ENCODE measurements at places on chromosomes 5 and 9. TPM values are rescaled to one million over a fixed set of nuclear protein-coding genes. Genes with fewer than 3 reads are reported as not detected.

GRCh38 chr9:28781481-28781880 is 1208.2 kb upstream of the C9orf72 start:
- no peak for DNase-seq

Gene FREM1
- total RNA-seq = 1.1 TPM

Gene CATSPER3
- total RNA-seq = 0.58 TPM

GRCh38 chr5:96447949-96448348 is 14.9 kb upstream of the PCSK1 start:
- no peak for DNase-seq

DNA sequence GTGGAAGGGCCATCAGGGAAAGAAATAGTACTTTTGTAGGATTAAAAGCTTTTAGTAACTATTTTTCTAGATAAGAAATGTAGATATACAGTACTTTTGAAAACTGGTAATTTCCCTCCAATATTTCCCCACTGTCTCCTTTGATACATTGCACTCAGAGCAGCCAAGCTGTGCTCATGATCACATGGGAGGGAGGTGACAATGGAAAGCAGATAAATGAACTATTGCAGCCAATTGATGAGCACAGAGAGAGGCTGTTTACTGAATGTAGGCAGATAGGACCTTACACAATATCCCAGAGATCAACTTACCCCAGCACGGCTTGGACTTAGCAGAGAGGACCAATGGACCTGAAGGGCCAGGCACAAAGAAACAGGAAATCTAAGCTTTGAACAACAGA is 178.0 kb upstream of the NREP start:
- no peak for DNase-seq

Gene HNRNPH1
- total RNA-seq = 201 TPM

- no peak for DNase-seq
Measured at GRCh38 chr5:131258733-131259132, 5.1 kb upstream of the CDC42SE2 start.

Gene PDLIM7
- total RNA-seq = 124 TPM

DNA sequence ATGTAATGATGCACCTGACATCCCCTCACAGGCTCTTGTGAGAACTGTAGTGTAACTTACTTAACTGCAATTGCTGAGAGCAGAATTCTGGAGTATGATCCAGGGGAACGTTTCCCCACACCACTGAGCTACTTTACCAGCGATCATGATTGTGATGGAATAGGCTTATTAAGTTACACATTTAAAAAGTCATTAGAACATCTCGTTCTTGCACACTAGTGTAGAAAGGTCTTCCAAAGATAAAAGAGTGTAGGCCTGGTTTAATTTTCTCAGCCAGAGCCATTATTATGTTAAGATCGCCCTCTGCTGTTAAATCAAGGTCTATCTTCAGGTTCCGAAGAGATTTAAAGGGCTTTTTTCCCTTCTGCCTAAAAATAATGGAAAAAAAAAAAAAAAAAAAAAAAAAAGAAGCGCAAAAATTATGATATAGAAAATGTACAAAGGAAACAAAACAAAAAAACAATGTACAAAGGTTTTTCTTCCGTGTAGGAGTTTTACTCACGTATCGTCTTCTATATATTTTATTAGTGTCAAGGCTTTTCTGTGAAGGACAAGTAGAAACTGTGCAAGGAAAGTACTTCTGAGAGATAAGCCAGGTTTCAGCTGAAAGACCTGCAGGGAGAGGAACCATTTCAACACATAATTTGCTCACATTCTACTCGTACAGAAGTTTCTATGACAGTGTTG is 18.6 kb upstream of the MOB3B start:
- DNase-seq = no peak

Gene MUSK
- total RNA-seq = 3.5 TPM

- no peak for DNase-seq
Measured at GRCh38 chr9:98652302-98652701, 56.4 kb downstream of the GABBR2 start.

Gene STPG3
- not detected for total RNA-seq

- peak; percentile 50 for DNase-seq
Measured at GRCh38 chr5:5688194-5688924, 265.9 kb downstream of the ICE1 start.

Gene IL3
- not detected for total RNA-seq

DNA sequence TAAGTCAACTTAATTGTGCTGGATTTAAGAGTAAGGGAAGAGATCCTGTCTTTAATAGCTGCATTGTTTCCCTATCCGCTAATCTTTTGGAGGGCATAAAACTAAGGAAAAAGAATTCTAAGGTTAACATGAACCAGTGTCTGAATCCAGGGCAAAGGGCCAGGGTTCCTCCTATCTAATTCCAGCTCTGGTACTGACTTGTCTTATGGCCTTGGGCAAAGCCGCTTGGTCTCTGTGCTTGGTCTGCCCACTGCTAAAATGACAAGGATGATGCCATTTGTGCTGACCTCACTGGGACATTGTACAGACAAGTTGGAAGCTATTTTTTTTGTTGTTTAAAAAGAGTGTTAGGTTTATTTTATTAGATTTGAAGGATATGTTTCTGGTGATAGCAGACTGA is 334.7 kb upstream of the PIK3R1 start:
- no peak for DNase-seq

GRCh38 chr5:56737951-56738606 is 77.3 kb upstream of the MAP3K1 start:
- DNase-seq = no peak

Gene CRHBP
- 1.6 TPM for total RNA-seq

Gene C9orf153
- total RNA-seq = not detected

- DNase-seq = no peak
Measured at GRCh38 chr5:59557572-59557971, 336.0 kb downstream of the PDE4D start.

DNA sequence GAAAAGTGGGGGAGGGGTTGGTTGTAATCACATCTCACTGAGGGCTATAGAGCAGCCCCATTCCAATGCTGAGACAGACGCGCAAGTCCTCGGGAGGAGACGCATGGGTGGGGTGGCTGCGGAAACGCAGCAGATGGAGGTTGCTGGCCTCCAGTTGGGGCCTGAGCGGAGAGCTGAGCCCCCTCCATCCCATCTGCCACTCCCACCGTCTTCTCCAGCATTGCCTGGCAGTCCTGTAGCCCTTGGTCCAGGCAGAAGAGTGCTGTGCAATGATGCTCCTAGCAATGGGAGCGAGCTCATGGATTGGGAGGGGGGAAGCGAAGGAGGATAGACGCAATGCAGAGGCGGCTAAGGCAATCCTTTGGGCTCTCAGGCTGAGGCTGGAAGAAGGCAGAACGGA is 79.4 kb upstream of the GLRA1 start:
- no peak for DNase-seq

- DNase-seq = no peak
Measured at GRCh38 chr9:104556830-104557634, 11.9 kb upstream of the OR13C8 start.

DNA sequence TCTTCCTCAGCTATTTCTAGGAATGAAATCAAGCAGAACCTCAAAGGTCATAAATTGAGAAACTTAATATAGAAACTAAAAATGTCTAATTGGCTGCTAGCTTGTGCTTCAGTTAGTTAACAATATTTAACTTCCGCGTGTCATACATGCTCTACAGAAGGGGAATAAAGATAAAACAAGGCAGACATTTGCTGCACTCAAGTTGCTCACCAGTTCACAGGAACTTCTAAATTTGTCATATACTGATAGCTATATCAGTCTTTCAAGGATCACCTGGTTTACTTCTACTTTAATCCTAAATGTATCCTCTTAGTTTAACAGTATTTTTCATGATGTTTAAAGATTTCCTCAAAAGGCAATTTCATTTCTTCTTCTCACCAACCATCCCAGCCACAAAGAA is 8.4 kb downstream of the CCNH start:
- no peak for DNase-seq

GRCh38 chr5:61051267-61051666 is 106.3 kb downstream of the NDUFAF2 start:
- no peak for DNase-seq

DNA sequence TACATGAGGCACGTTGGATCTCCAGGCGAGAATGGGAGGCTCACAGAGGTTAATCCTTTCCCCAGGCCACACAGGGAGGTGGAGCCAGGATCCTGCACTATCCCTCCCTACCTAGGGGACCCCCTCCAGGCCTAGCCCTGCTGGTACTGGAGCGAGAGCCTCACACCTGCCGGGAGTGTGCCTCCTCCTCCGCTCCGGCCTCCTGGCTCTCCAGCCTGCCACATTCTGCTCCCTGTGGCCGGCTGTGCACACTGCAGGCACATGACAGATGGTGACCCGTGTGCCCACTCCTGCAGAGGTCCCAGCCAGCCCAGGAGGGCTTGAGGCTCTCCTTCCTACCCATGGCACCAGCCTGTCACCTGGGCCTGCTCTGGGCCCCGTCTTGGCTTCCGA is 93.4 kb downstream of the RXRA start:
- DNase-seq = no peak

Gene DAB2IP
- total RNA-seq = 70.0 TPM

DNA sequence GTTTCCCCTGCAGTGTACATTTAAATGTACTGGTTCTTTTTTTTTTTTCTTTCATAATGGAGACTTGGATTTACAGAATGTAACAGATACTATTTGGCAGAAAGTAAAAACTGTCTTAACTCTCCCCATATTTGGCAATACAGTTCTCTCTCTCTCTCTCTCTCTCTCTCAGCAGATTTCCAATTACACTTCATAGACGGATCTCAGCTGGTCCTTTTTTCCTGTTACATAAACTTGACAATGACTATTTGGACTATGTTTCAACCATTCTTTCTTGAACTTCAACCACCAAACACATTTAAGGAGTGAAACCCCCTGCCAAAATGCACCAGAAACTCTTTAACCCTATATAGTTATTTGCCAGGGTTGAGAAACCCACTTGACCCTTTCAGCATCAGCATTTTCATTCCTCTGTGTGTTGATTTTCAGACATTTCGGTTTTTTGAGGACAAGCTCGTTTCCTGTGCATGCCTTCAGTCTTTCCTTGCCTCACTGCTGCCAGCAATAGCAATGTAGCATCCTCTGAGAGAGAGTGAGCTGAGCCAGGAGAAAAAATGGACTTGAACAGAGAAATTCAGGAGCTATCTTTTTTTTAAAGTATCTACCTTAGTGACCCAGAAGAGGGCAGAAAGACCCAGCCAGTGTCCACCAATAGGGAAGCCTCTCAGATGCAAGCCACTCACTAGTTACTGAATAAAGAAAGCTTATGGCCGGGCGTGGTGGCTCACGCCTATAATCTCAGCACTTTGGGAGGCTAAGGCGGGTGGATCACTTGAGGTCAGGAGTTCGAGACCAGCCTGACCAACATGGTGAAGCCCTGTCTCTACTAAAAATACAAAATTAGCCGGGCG is 26.0 kb upstream of the GNA14 start:
- DNase-seq = no peak

Gene LRRC14B
- 38.8 TPM for total RNA-seq
